ENCODE measurements at places on chromosomes 6 and 20.

- DNase-seq, result no peak
Observed at GRCh38 chr20:7571521-7572055, 368.7 kb downstream of the HAO1 start.

GRCh38 chr20:63639093-63639975, 12.4 kb upstream of the GMEB2 start:
- DNase-seq, result no peak

DNA sequence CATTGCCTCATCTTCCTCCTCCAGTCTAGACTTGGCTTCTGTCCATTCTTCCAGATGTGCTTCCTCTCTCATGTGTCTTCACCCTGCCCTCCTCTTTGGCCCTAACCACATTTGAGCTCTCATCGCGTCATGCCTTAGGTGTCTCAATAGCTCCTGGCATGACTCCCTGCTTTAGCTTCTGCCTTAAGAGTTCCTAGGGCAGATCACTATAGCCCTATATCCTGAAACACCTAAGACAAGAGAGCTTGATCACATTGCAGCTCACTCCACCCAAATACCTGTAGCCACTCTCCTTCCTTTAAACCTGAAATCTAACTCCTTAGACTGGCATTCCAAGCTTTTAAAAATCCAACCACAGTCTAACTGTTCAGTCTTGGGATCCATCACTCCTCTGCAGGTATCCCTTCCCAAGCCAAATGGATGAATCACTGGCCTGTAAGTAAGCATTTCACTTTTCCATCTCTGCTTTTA, 69.0 kb upstream of the STXBP5 start:
- no peak for DNase-seq

GRCh38 chr6:14518515-14519217, 401.1 kb downstream of the CD83 start:
- no peak for DNase-seq

GRCh38 chr6:129008591-129008990, 125.7 kb downstream of the LAMA2 start:
- no peak for DNase-seq

DNA sequence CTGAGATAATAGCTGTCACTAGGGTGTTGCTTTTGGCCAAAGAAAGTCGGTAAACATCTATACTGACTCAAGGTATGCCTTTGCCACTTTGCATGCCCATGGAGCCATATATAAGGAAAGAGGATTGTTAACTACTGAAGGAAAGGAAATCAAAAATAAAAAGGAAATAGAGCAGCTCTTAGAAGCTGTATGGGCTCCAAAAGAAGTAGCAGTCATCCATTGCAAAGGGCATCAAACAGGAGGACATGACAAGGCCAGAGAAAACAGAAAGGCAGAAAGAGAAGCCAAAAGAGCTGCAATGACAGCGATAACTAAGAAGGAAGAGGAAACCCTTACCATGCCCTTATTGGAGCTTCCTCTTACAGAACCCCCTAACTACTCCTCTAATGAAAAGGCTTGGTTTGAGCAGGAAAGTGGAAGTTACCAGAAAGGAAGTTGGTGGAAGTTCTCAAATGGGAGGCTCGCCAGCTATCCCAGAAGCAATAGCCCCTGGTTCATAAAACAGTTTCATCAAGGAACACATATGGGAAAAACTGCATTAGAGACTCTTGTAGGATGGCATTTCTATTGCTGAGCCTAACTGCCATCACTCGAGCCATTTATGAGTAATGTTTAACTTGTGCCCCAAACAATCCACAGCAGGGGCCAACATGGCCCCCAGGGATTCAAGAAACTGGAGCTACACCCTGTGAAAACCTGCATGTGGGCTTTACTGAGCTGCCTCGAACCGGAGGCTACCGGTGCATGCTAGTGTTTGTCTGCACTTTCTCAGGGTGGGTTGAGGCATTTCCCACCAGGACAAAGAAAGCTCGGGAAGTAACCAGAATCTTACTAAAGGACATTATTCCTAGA, 7.0 kb downstream of the IL22RA2 start:
- DNase-seq, result no peak

GRCh38 chr6:131381709-131382093, 191.3 kb upstream of the ARG1 start:
- no peak for DNase-seq

GRCh38 chr20:9884666-9885065, 45.8 kb upstream of the PAK5 start:
- peak; percentile 2 for DNase-seq

DNA sequence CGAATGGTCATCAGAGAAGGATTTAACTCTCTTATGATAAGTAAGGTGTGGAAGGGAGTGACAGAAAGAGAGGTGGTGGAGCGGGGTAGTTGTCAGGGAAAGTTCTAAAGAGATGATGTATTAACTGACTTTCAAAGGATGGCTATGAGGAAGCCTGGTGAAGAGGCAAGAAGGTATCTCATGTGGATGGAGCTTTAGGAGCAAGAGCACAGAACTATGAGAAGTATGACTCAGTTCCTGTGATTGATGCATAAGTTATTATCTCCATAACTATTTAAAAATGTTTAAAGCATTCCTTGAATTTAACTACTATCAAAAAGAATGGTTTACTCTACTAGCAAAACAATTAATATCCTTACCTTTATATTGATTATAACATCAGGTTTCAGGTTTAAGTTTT, 28.8 kb downstream of the AK9 start:
- no peak for DNase-seq

GRCh38 chr6:138538390-138539031, 39.2 kb upstream of the NHSL1 start:
- DNase-seq, result no peak

DNA sequence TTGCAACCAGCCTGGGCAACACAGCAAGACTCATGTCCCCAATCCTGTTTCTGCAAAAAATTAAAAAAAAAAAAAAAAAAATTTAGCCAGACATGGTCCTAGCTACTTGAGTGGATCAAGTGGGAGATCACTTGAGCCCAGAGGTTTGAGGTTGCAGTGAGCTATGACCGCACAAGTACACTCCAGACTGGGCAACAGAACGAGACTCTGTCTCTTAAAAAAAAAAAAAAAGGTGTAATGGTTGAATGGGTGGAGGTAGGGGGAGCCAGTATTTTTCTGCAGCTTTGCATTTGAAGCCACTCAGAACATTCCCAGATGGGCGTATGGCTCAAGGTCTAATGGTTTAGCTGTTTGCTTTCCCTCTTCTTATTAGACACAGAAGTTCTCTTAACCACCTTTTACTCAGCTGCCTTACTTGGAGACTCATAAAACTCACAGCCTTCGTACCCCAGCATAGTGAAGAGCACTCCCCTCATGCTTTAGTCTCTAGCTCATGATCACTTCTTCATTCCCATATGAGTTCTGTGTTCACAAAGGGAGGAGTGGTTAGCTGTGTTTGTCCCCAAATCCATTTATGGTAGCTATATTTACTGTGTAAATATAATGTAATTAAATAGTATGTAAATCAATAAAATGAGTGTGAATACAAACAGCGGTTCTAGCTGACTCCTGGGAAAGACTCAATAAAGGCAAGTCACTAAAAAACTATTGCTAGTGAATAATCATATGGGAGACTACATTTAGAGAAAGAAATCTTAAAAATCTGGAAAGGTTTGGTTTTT, 9.0 kb downstream of the FKBP1A start:
- no peak for DNase-seq

GRCh38 chr6:146781836-146782235, 183.1 kb downstream of the ADGB start:
- no peak for DNase-seq

GRCh38 chr20:59062081-59062480, 19.5 kb upstream of the PRELID3B start:
- DNase-seq, result no peak

GRCh38 chr6:124432620-124433019, 529.6 kb upstream of the RNF217 start:
- no peak for DNase-seq

DNA sequence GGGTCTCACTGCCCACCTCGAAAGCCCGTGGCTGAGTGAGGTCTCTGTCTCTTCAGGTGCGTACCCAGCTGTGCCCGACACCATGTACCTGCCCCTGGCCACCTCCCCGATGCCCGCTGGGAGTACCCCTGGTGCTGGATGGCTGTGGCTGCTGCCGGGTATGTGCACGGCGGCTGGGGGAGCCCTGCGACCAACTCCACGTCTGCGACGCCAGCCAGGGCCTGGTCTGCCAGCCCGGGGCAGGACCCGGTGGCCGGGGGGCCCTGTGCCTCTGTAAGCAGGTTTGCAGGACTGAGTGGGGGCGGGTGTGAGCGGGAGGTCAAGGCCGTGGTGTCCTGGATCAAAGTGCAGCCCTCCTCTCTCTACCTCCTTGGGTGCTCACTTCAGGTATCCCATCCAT, 4.7 kb downstream of the CCN5 start:
- no peak for DNase-seq

- no peak for DNase-seq
Observed at GRCh38 chr6:105994118-105994590, 92.0 kb upstream of the PRDM1 start.

GRCh38 chr6:70079241-70079640, 212.9 kb downstream of the COL19A1 start:
- DNase-seq, result no peak

DNA sequence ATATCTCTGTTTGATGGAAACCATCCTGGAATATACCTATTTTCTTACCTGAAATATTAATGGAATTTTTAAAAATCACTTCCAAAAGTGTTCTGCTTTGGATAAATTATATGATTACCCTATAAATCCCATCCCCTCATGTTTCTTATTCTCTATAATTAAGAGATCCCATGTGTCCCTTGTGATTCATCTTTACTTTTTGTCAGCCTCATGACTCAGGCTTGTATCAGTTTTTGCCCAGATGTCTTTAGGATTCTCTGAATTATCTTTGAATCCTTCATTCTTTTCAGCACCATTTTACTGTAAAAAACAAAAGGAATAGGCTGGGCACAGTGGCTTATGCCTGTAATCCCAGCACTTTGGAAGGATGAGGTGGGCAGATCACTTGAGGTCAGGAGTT, 804.5 kb upstream of the CITED2 start:
- DNase-seq, result no peak

GRCh38 chr6:13827032-13827431, 12.7 kb upstream of the MCUR1 start:
- DNase-seq, result no peak

DNA sequence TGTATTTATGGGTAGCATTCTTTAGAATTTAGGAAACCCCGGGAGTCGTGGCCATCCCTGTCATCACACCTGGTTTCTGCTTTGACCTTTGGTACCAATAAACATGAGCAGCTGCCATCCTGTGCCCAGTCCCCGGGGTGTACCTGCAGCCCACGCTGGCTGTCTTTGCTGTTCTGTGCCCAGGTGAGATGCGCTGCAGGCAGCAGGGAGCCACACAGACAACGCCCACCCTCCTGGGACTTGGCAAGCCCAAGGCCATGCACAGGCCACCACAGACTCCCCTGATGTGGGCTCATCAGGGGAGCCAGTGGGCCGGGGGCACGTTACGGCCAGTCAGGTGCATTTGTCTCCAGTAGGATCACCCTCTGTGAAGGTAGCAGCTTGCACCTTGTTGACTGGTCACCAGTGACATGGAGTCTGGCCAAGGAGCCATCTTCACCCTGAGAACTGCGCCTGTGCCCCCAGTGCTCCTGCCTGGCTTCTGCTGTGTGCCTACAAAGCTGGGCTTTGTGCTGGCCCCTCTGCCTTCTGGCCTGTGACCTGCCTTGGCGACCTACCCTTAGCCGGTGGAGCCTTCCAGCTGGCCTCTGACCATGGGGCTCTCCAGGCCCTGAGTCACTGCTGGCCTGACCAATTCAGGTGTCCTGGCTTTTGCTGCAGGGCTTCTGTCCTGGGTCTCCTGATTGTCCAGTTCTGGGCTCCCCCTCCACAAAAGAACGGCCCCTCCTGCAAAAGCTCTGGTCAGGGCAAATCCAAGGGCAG, 14.2 kb upstream of the UNC93A start:
- DNase-seq, result no peak

GRCh38 chr6:36944650-36945049, 9.9 kb upstream of the PI16 start:
- DNase-seq, result no peak

DNA sequence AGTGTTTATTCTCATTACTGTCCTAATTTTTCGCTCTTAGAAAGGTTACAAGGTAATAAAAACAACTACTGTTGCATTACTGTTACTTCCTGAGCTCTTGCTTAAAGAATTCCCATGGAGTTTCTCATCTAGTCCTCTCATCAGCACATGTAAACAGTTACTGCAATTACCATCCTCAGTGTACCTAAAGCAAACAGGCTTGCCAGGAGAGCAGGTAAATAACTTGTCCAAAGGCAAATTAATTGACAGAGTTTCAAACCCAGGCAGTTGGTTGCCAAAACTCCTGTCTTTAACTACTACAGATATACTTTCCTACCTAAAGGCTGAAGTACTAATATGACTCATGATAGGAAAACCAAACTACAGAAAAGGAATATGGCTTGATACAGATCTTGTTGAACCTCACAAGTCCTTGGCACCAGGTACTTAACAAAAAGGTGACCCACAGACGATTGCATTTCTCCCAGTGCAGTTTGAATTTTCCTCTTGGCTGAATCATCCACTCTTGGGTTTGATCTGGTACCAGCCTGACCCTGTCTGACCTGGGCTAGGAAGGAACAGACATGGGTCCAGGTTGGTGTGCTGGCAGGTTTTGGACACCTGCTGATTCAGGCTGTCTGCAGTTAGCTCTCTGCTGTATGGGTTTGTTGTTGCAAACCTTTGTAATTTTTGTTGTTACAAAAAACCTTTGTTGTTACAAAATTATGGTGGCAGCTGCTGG, 153.0 kb downstream of the CFAP61 start:
- DNase-seq, result no peak

DNA sequence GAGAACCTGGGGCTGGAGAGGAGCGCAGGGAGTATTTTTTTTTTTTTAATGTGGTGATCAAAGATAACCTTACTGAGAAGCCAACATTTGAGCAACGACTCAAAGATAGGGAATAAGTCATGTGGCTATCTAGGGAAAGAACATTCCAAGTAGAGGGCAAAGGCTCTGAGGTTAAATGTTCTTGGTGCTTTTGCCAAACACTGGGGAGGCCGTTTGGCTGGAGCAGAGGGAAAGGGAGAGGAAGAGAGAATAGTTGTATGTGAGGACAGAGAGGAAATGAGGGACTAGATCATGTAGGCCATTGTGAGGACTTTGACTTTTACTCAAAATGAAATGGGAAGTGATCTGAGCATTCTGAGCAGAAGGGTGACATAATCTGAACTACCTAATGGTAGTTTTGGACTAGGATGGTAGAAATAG, 27.8 kb downstream of the ACSS2 start:
- DNase-seq, result no peak

- no peak for DNase-seq
Observed at GRCh38 chr6:132713352-132714134, at the start of gene VNN1. Gene VNN1, minus strand, starts transcription at chr6:132714055. Its CDS starts 20 bp downstream, at chr6:132714035.

All from ACHN (cell line).